ENCODE measurements at places on chromosomes 4 and X.

DNA sequence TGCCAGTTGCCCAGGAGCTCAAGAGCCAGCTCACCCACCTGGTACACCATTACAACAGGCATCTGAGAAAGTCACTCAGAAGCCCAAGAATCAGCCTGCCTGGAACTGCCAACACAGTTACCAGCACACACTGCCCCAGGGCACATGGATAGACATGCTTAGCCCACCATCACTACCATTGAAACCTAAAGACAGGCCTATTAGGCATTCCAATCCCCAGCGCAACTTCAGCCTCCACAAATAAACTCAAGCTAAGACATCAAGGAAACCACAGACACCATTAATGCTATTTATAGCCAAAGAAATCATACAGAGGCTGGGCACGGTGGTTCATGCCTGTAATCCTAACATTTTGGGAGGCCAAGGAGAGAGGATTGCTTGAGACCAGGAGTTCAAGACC is 42.3 kb downstream of the ATRX start:
- DNase-seq: no peak

DNA sequence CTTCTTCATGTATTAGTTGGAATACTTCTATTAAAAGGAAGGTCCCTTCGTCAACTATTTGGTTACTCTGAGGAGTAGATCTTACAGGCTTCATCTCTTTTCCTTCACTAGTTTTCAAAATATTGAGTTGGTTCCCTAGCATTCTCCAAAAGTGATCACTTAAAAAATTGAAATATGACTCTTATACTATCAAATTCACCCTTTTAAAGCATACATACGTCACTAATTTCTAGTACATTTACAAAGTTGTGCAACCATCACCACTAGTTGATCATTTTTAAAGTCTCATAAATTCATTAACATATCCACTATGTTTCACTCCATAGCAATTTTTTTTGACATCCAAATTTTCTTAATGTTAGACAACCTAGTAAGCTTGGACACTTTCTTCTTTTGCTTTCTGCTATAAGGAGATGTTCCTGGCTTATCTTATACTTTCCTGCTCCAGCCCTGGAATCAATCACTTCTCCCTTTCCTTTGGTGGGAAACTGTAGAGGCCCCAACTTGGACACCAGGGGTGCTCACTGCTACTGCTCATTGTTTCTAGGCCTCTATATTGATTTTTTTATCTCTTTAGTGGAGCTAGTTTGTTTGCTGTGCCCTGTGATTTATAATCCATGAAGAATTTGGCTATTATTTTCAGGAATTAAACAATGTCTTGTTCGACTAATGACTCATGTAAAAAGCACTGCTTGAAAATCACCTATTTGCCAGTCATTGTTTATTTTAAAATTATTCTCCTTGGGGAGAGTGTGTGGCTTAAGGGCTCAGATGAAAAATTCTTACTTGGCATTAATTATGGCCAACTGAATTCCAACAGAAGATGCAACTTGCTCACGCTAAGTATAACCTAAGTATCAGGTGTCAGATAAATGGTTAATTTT is 4.0 kb upstream of the ZFX start:
- no peak for DNase-seq

DNA sequence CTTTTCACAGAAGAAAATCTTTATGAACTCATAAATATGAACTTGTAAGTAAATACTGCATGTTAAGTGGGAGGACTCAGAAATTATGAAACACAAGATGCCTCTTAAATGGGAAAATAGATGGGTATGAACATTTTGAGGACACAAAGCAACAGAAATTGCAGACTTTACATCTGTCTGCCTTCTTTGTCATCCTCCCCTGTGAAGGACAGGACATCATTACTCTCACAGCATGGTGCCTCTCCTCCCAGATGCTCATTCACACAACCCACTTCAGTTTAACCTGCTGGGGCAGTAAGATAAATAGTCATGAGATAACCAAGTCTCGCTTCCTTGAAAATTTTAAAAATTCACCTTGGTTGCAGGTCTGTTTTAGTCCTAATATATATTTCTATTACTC is 144.5 kb downstream of the APBB2 start:
- DNase-seq: no peak

- DNase-seq: no peak
These were observed 73.0 kb upstream of the FRMPD4 start for GRCh38 chrX:12065251-12065650.

GRCh38 chr4:179372242-179372641 is 1930.0 kb upstream of the AGA start:
- no peak for DNase-seq

- no peak for DNase-seq
These were observed 7.9 kb downstream of the ARL9 start for GRCh38 chr4:56513517-56513916.

- no peak for DNase-seq
These were observed 48.1 kb downstream of the SMC1A start for GRCh38 chrX:53374222-53374820.

- DNase-seq: no peak
These were observed 100.2 kb downstream of the LNX1 start for GRCh38 chr4:53490965-53491622.

DNA sequence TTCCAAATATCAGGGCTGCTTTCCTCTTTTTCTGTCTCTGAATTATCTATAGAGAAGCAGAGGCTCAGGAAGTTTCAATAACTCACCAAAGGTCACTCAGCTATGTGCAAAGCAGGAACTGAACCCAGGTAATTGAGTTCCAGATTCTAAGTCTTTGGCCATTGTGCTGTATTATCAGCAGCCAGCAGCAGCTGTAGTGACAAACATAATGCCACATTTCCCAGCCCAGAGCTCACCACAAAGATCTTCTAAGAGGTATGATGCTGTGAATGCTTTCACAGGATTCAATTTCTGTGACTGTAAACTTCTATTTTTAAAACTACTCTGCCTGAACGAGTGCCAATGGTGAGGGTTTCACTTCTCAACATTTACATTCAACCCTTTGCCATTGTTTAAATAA is 56.4 kb downstream of the SPOCK3 start:
- no peak for DNase-seq

- no peak for DNase-seq
These were observed 174.8 kb downstream of the ENOX2 start for GRCh38 chrX:130728208-130728607.

DNA sequence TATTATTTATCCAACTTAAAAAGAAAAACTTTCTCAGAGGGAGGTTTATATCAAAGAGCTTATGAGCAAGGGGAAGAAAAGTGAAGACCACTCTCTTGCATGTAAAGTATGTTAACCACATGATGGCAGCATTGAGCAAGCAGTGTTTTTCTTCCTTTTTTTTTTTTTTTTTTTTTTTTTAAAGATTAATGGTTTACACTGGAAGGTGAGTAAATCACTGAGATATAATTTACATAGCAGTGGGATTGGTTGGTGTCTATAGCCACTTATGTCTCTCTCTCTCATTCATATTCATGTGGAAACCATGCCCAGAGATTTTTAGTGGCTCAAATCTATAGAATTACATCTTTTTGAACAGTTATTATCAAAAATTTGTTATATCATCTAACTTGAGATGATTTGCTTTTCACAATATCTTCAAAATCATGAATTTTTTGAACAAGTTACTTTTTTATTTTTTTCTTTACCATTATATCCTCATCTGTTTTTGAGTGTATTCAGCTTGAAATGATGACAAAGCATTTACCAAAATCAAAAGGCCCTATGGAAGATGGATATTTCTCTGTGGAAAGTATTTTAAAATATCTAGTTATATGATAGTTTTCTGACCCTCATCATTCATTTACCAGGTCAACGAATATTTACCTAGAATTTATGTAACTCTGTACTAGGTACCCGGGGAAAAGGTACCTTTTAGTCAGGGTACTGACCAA is 31.6 kb downstream of the MTHFD2L start:
- DNase-seq: no peak

DNA sequence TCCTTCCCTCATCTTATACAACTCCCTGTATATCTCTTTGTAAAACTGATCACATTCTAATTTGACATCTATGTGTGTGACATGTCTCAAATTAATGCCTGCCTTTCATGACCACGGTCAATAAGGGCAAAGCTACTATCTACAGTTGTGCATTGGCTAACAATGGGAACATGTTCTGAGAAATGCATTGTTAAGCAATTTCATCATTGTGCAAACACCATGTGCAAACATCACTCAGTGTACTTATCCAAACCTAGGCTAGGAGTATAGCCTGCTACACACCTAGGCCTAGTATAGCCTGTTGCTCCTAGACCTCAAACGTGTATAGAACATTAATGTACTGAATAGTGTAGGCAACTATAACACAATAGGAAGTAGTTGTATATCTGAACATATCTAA is 95.0 kb downstream of the BANK1 start:
- DNase-seq: no peak
